ENCODE measurements at places on chromosomes 4 and X. TPM values are rescaled to one million over a fixed set of nuclear protein-coding genes. Genes with fewer than 3 reads are reported as not detected.

- H3K27me3 ChIP-seq = no peaks in the 10 kb centered on the region
- H3K36me3 ChIP-seq = peaks cover 8% of the 10 kb centered on the region
- no peak overlapping the region for H3K4me3 ChIP-seq
- H3K27ac ChIP-seq = no peak overlapping the region
- peaks cover 4% of the 10 kb centered on the region for H3K4me1 ChIP-seq
Measured at GRCh38 chrX:18598413-18598812, 73.5 kb downstream of the RS1 start.

- peaks cover 5% of the 10 kb centered on the region for H3K36me3 ChIP-seq
- no peak for DNase-seq
- H3K27me3 ChIP-seq = no peaks in the 10 kb centered on the region
- H3K27ac ChIP-seq = no peak overlapping the region
- no peaks in the 10 kb centered on the region for H3K4me1 ChIP-seq
- no peak overlapping the region for H3K4me3 ChIP-seq
Measured at GRCh38 chr4:87188048-87188447, 32.4 kb downstream of the KLHL8 start.

GRCh38 chrX:123738378-123738940 lies 5.6 kb upstream of the THOC2 start:
- DNase-seq = no peak
- peaks cover 3% of the 10 kb centered on the region for H3K4me1 ChIP-seq
- no peak overlapping the region for H3K4me3 ChIP-seq
- H3K36me3 ChIP-seq = no peaks in the 10 kb centered on the region
- H3K27ac ChIP-seq = no peak overlapping the region
- no peaks in the 10 kb centered on the region for H3K27me3 ChIP-seq

DNA sequence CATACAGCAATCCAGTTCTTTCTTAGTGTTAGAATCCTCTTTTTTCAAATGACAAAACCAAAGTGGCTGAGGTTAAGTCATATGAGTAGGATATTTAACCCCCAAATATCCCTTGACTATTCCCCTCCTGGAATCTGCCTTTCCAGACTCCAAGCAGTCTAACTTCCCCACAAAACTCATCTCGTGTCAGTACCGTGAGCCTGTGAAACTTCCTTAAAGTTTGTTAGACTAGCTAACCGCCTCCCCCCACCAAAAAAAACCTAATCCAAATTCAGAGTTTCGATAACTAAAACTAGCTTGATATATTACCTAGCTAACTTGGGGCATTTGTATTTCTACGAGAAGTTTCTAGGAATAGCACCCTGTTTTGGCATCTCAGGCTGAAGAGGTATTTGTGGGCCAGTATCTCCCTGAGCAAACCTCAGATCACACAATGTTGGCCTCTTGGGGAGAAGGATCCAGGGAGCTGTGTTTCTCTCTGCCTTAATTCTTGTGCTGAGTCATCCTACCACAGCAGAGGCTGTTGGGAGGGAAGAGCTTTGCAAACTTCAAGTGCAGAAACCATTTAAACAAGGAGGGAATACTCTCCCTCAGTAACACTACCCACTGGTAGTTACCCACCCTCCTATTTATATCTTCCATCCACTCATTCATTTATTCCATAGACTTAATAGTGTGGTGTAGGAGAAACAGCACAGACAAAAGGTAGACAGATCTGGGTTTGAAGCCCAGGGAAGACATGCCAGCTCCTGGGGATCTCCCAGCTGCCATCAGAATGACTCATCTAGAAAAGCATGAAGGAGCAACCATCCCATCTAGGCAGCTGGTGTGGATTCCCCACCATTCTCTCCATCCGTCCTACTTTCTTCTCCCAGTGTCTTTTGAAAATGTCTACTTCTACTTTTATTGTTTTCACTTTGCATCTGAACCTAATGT lies 39.3 kb upstream of the TXK start:
- peak overlapping the region; percentile 24 for H3K27ac ChIP-seq
- no peak for DNase-seq
- no peaks in the 10 kb centered on the region for H3K4me1 ChIP-seq
- no peaks in the 10 kb centered on the region for H3K27me3 ChIP-seq
- H3K4me3 ChIP-seq = no peak overlapping the region
- H3K36me3 ChIP-seq = peaks cover 3% of the 10 kb centered on the region

- H3K27ac ChIP-seq = no peak overlapping the region
- H3K4me3 ChIP-seq = no peak overlapping the region
- H3K27me3 ChIP-seq = peaks cover 23% of the 10 kb centered on the region
- H3K4me1 ChIP-seq = no peaks in the 10 kb centered on the region
Measured at GRCh38 chr4:6087669-6088341, 69.6 kb upstream of the C4orf50 start.

DNA sequence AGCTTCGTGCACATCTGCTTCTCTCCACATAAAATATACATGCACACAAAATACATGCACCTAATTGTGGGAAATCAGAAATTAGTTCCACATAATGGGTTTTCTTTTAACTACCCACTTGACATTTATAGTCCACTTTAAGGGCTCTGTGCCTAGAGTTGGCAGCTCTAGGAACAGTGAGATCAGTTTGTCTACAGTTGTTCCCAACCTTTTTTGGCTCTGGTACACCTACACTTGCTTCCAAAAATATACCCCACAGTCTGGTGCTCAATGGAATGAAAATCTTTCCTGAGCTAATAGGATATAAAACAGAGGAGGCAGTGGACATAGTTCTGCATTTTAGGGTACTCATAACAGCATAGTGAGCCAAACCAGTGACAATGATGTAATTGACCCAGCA lies 36.1 kb downstream of the HDAC8 start:
- no peak for DNase-seq
- no peak overlapping the region for H3K4me3 ChIP-seq
- no peak overlapping the region for H3K27ac ChIP-seq
- no peaks in the 10 kb centered on the region for H3K36me3 ChIP-seq
- no peaks in the 10 kb centered on the region for H3K4me1 ChIP-seq

DNA sequence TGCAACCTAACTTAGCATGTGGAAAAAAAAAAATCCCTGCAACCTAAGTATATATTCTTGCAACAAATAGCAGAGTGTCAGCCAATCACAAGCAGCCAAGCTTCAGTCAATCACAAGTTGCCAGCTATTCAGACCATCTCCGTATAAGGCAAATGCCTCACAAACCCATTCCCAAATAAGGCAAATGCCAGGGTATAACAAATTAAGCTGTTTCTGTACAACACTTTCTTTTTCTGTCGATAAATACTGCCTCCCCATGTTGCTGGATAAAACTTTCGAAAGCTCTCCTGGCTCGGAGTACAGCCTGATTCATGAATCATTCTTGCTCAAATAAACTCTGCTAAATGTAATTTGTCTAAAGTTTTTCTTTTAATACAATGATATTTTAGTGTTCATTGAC lies 460.7 kb upstream of the SMIM31 start:
- no peak overlapping the region for H3K27ac ChIP-seq
- H3K27me3 ChIP-seq = no peaks in the 10 kb centered on the region
- no peaks in the 10 kb centered on the region for H3K36me3 ChIP-seq
- H3K4me3 ChIP-seq = no peak overlapping the region
- no peaks in the 10 kb centered on the region for H3K4me1 ChIP-seq

Gene CSAG3
- not detected for total RNA-seq

Gene SNCA
- total RNA-seq = 13.4 TPM

Gene XPNPEP2
- total RNA-seq = 0.11 TPM

Gene DMP1
- not detected for total RNA-seq

Gene PTPN13
- total RNA-seq = 63.1 TPM
